ENCODE measurements at places on chromosomes 7 and 10. TPM values are rescaled to one million over a fixed set of nuclear protein-coding genes. Genes with fewer than 3 reads are reported as not detected.

Gene MCU
- total RNA-seq: 49.2 TPM

Gene SLC39A12
- total RNA-seq: not detected

Gene RNF148
- total RNA-seq: 1.1 TPM

Gene MEIG1
- not detected for total RNA-seq

Gene GJC3
- not detected for total RNA-seq

Gene MRLN
- total RNA-seq: not detected

- no peak for DNase-seq
These were observed 248.2 kb downstream of the REEP3 start for GRCh38 chr10:63769367-63769766.

DNA sequence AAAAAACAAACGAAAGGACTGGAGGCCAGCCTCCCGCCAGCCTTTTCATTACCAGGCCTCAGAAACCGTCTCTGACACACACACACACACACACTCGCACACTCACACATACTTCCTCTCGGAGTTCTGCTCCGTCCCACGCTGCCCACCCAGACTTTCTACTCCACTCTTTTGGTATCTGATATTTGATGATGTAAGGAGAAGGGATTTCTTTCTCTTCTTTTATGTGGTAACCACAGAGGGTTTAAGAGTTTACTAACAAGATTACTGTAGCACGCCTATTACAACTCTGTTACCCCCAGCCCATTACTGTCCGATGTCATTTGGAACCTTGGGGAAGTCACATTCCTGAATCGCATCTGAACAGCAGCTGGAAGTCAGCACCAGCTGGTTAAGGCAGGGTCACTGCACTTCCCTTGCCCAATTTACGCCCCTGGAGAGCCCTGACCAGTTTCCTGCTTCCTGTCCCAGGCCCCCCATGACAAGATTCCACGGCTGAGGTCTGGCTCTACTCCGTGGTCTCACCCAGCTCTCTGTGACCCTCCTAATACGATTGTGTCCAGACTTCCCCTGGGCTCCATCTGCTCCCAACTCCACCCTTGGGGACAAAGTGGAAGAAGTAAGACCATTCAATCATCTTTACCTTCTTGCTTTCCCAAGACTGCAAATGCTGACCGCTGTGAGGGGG is 1.1 kb downstream of the DENND2A start:
- no peak for DNase-seq

DNA sequence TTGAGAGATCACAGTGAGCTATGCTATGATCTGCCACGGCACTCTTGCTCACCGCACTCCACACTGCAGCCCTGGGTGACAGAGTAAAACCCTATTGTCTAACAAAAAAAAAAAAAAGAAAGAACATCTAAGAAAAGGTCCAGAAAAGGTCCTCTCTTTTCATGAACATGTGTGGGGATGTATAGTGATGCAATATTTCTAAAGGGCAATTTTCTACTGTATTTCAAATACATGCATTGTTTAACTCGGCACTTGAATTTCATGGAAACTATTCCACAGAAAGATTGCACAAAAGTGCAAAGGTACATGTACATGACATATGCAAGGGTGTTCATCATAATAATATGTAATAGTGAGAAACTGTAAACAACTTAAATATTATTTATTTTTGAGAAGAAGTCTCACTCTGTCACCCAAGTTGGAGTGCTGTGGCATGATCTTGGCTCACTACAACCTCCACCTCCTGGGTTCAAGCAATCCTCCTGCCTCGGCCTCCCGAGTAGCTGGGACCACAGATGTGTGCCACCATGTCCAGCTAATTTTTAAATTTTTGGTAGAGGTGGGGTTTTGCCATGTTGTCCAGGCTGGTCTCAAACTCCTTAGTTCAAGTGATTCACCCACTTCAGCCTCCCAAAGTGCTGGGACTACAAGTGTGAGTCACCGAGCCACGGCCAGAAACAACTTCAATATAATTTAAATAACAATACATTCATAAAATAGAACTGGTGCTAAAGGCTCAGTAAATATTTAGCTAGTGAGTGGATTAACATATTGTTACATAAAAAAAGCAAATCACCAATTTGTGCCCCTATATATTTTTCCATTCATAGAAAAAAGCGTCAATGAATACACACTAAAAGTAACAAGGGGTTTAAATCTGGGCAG is 1.3 kb upstream of the PPRC1 start:
- DNase-seq: no peak

DNA sequence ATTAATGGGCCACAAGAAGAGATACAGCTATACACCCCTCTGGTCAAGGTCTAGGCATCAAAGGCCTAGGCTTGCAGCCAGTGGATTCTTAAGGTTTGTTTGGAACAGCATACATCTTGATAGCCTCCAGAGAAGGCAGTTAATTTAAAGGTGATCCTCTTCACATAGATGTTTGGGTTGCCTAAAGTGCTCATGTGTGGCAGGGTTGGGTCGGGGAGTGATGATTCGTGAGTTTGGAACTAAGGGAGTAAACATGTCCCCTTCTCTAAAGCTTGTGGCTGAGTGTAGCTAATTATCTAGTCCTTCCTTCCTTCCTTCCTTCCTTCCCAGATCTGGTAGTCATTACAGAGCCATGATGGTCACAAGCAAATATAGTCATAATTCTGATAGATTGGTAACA is 12.4 kb downstream of the PCLO start:
- DNase-seq: no peak

GRCh38 chr10:71587941-71588573 is 131.5 kb downstream of the C10orf105 start:
- no peak for DNase-seq

- DNase-seq: no peak
These were observed 552.4 kb upstream of the KCND2 start for GRCh38 chr7:119720541-119720940.

DNA sequence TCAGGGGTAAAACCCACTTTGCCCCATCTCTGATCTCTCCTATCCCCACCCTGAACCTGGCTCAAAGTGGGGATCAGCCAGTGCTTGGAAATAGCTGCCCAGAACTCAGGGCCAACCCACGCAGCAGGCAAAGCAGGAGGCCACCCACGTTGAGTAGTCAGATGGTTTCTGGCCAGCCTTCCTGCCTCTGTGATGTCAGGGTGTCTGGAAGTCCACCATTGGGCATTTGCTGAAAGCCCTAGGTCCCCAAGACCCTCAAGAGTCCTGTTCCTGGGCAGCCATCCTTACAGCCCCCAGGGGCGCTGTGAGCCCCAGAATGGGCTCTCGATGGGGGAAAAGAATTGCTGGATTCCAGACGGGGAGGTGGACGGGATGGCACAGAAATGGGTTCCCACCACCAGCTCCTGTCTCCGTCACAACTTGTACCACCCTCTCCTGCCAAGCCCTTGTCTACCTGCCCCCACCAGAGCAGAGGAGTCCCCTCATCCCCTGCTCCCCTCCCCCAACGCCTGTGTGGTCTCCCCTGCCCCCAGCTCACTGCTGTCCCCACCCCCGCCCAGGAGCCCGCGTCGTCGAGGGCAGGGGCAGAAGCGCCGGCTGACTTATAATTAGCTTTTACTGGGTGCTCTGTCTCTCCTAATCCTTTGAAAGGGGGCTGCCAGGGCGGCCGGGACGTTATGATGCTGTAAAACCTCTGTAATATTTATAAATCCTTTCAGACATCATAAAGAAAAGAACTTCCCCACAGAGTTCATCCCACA is 3.9 kb downstream of the MYL10 start:
- DNase-seq: no peak

- no peak for DNase-seq
These were observed 692.6 kb downstream of the SUGCT start for GRCh38 chr7:40827222-40828085.

GRCh38 chr10:125555743-125556142 is 127.2 kb downstream of the TEX36 start:
- no peak for DNase-seq

All from Peyer's patch (tissue), 4 donors.